ENCODE measurements at places on chromosomes 5 and 9.

DNA sequence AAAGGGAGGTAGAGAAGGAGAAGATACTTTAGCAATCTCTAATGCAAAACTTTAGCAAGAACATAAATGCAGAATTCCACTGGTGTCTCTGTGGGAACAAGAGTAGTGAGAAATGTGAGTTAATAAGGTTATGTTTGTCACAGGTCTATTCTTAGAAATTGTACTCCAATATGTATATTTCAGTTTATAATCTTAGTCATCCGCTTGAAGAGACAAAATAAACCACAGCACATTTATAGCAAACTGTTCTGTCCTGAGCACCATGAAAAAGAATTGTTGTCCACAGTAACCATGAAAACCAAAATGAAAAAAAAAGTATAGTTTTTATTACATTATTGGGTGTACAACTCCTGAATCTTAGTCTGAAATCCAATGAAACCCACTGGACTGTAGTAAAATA, 93.6 kb upstream of the TSLP start:
- DNase-seq, result no peak

GRCh38 chr5:50722223-50722622, 55.8 kb downstream of the PARP8 start:
- no peak for DNase-seq

GRCh38 chr5:108919591-108920326, 172.1 kb downstream of the FER start:
- no peak for DNase-seq

GRCh38 chr5:375336-375920, 53.9 kb downstream of the AHRR start:
- DNase-seq, result no peak

- no peak for DNase-seq
Measured at GRCh38 chr9:89207026-89207425, 28.4 kb upstream of the SHC3 start.

GRCh38 chr9:129624947-129625346, 1.0 kb upstream of the NTMT1 start:
- DNase-seq, result no peak

DNA sequence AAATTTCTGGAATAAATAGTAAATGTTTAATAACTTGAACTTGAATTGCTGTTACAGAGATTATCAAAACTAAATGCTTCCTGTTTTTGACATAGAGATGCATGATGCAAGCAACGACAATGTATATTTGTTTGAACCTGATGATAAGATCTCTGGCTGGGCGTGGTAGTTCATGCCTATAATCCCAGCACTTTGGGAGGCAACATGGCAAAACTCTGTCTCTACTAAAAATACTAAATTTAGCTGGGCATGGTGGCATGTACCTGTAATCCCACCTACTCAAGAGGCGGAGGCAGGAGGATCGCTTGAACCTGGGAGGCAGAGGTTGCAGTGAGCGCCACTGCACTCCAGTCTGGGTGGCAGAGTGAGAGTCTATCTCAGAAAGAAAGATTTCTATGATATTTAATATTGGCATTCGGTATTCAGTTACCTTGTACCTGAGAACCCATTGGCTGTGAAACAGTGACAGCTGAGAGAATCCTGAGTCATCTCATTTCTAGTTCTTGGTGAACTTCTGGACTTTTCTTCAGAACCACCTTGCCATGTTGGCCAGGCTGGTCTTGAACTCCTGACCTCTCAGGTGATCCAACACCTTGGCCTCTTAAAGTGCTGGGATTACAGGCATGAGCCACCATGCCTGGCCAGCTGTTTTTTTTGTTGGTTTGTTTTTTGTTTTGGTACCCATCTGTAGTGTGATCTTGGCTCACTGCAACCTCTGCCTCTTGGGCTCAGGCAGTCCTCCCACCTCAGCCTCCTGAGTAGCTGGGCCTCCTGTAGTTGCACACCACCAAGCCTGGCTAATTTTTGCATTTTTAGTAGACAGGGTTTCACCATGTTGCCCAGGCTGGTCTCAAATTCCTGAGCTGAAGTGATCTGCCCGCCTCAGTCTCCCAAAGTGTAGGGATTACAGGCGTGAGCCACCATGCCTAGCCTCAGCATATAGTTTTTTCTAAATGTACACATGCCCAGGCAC, 10.0 kb upstream of the FGF18 start:
- DNase-seq, result no peak

Data from hypothalamus (tissue), 51 donors.